Erythroblast (primary cell): ENCODE measurements at places on chromosomes 7 and 10.

DNA sequence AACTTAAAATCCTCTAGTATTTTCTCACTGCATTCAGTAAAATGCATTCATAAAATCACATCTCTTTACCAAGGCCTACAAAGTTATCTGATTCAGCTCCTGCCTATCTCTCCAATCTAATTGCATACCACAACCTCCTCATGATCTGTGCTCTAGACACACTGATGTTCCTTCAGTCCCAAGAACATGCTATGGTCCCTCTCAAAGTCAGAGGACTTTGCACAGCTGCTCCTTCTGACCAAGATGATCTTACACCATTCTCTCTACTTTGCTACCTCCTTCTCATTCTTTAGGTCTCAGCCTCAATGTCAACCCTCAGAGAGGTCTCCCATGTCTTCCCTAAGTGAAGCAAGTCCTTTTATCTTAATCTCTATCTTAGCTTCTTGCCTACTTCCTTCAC lies 45.5 kb downstream of the CAV1 start:
- no peak for DNase-seq

- no peak for DNase-seq
These were observed 32.1 kb upstream of the RHEB start for GRCh38 chr7:151551820-151552219.

DNA sequence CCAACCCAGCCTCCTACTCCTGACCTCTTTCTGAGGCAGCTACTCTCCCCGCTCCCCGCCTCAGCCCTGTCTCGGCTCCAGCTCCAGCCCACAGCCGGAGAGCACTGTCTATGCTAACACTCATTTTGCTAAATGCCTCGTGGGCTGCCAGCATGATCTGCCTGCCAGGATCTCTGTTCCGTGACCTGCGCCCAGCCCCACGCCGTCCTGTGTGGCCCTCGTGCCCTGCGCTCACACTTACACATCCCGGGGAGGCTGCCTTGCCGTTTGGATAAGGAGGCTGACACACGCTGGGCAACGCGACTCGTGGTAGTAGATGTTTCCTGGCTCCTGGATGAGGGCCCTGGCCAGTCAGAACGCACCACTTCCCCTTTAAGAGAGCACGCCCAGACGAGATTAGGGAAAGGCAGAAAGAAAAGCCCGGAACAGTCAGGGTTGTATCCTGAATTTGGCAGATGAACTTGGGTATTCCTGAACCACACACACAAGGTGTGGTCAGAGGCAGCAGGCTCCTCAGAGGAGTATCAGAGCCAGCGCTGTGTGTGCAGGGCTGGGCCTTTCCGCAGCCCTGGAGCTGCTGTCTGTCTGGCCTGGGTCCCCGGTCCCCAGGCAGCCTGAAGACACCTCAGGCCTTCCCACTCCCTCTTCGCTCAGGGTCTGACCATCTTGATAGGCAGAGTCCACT lies 97.7 kb upstream of the EFCAB10 start:
- DNase-seq, result peak; percentile 67

- DNase-seq, result no peak
These were observed 43.5 kb downstream of the SLC16A12 start for GRCh38 chr10:89491932-89492331.

DNA sequence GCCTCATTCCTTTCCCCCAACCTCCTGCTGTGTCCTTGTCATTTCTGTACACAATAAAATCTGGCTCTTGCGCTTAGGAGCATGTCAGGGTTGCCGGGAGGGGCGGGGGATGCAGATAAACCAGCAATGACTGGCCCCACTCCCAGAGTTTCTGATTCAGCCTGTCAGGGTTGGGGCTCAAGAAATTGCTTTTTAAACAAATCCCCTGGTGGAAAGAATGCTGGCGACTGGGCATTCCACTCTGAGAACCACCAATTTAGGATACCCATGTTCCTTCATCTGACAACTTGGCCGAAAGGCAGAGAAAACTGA lies 376.4 kb downstream of the TCERG1L start:
- DNase-seq, result no peak

DNA sequence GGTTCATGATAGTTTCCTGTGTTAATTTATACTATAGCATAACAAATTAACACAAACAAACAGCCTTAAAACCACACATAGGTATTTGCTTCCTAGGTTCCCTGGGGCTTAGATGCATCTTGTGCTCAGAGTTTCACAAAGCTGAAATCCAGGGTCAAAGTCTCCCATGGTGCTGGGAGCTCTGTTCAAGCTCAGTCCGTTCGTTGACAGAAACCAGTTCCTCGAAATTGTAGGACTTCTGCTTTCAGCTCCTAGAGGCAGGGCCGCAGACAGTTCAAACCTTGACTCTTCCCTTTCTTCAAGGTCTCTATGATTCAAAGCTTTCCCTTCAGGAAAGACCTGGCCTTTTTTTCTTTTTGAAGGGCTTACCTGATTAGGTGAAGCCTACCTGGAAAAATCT lies 90.5 kb downstream of the VSTM2A start:
- DNase-seq, result no peak

- no peak for DNase-seq
These were observed 100.8 kb downstream of the NRP1 start for GRCh38 chr10:33233635-33234034.

- peak; percentile 16 for DNase-seq
These were observed 19.6 kb upstream of the GPNMB start for GRCh38 chr7:23226844-23227450.

- DNase-seq, result no peak
These were observed 169.1 kb downstream of the PTEN start for GRCh38 chr10:88032566-88032965.

DNA sequence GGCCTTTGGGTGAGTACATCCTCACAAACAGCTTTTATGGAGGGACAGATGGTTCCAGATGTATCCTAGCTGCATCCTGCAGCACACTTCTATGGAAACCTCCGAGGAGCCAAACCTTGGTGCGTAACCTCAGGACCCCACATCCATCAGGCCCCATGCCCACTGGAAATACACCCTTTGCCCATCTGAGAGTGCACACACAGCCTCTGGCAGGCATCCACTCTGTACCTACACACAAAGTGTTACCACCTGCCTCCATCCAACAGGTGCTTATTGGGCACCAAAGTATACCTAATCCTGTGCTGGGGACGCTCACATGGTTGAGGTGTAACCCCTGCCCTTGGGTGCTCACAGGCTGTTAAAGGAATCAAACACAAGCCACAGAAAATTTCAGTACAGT lies 117.9 kb downstream of the ADCY1 start:
- no peak for DNase-seq
